ENCODE measurements at places on chromosomes 2 and 18.

- no peak overlapping the region for H3K4me3 ChIP-seq
- H3K27me3 ChIP-seq, result no peaks in the 10 kb centered on the region
- no peaks in the 10 kb centered on the region for H3K36me3 ChIP-seq
- no peak for DNase-seq
- no peak overlapping the region for H3K27ac ChIP-seq
- H3K4me1 ChIP-seq, result no peaks in the 10 kb centered on the region
These were observed 51.4 kb downstream of the ITGAV start for GRCh38 chr2:186641132-186641806.

- DNase-seq, result no peak
- H3K27me3 ChIP-seq, result no peaks in the 10 kb centered on the region
- no peak overlapping the region for H3K4me3 ChIP-seq
- no peaks in the 10 kb centered on the region for H3K36me3 ChIP-seq
- H3K27ac ChIP-seq, result no peak overlapping the region
- no peaks in the 10 kb centered on the region for H3K4me1 ChIP-seq
These were observed 183.7 kb upstream of the LHCGR start for GRCh38 chr2:48939232-48939631.

DNA sequence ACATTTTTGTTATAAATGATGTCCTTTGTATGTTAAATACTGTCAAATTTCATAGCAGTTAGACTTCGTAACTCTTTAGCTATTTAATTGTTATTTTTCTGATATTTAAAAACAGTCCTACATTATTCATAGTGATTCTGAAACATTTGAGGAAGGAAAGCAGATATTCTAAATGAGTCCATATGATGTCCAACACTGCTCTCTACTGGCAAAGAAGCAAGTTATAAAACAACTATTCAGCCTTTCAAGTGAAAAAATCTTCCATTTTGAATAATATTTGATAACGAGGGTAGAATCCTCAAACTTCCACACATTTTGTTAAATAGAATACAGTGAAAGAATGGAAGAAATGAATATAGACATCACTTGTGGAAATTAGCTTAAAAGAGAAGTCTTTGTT lies 220.8 kb downstream of the GULP1 start:
- H3K4me1 ChIP-seq, result no peaks in the 10 kb centered on the region
- H3K4me3 ChIP-seq, result no peak overlapping the region
- no peak for DNase-seq
- H3K27me3 ChIP-seq, result no peaks in the 10 kb centered on the region
- no peak overlapping the region for H3K27ac ChIP-seq

- no peak overlapping the region for H3K27ac ChIP-seq
- no peaks in the 10 kb centered on the region for H3K36me3 ChIP-seq
- no peaks in the 10 kb centered on the region for H3K4me1 ChIP-seq
- no peak for DNase-seq
These were observed 62.8 kb downstream of the HDAC4 start for GRCh38 chr2:239337877-239338484.

DNA sequence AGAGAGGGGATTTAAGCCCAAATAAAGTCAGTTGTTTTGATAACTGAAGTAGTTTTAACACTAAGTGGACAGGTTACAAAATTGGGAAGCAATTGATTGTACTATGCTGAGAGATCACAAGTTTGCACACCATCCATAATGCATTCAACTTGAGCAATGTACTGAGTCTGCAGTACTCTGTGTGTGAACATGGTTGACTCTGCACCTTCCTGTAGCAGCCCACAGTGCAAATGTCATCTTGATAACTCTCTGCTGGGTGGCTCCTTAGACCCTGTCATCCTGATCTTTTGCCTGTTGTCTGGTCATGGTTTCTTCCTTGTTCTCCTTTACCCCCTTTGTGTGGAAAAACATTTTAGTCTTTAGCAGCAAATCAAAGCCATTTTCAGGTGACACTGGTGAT lies 168.0 kb downstream of the ARHGAP15 start:
- no peaks in the 10 kb centered on the region for H3K27me3 ChIP-seq
- H3K36me3 ChIP-seq, result no peaks in the 10 kb centered on the region
- H3K4me1 ChIP-seq, result no peaks in the 10 kb centered on the region
- no peak overlapping the region for H3K4me3 ChIP-seq
- no peak for DNase-seq
- no peak overlapping the region for H3K27ac ChIP-seq

GRCh38 chr2:126359494-126359893 lies 296.5 kb upstream of the GYPC start:
- H3K36me3 ChIP-seq, result no peaks in the 10 kb centered on the region
- no peaks in the 10 kb centered on the region for H3K4me1 ChIP-seq
- H3K27me3 ChIP-seq, result no peaks in the 10 kb centered on the region
- no peak overlapping the region for H3K4me3 ChIP-seq
- DNase-seq, result no peak
- H3K27ac ChIP-seq, result no peak overlapping the region

DNA sequence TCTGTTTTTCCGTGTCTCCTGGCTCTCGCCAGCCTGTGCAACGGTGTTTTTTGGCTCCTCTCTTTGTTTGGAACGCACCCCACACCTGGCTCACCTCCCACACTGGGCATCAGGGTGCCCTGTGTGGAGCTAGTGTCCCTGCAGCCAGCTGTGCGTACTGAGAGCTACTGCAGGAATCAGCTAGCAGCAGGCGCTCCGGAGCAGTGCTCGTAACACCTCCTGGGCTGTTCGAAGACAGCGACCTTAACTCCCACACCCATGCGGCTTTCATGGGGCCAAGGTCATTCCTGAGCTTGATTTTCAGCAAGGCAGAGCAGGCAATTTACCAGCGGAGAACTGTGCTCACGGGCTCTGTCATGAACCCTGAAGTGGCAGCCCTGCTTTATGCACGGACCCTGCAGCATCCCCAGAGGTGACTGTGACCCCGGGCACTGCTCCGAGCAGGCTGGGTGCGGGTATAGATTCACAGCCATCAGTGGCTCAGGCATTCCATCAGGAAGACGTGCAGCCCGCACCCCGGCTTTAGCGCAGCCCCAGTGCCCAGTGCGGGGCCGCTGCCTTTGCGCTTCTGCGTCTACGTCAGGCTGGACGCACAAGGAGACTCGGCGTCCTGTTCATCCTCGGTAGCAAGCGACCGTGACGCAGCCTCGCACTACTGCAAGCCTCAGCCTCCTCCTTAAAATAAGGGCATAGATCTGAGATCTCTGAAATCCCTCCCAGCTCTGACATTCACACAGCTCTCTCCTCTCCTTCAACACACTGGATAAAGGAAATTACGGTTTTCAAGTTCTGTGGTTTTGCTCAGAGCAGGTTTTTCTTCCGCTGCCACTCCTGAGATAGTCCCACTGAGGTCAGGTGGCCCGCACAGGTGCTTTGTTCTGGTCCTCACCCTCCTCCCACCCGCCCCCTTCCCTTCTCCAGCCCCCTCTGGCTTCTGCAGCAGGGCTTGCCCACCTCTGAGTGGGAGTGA lies 58.2 kb downstream of the ADI1 start:
- peak; percentile 23 for DNase-seq
- no peak overlapping the region for H3K4me3 ChIP-seq
- H3K4me1 ChIP-seq, result no peaks in the 10 kb centered on the region
- H3K27me3 ChIP-seq, result no peaks in the 10 kb centered on the region

DNA sequence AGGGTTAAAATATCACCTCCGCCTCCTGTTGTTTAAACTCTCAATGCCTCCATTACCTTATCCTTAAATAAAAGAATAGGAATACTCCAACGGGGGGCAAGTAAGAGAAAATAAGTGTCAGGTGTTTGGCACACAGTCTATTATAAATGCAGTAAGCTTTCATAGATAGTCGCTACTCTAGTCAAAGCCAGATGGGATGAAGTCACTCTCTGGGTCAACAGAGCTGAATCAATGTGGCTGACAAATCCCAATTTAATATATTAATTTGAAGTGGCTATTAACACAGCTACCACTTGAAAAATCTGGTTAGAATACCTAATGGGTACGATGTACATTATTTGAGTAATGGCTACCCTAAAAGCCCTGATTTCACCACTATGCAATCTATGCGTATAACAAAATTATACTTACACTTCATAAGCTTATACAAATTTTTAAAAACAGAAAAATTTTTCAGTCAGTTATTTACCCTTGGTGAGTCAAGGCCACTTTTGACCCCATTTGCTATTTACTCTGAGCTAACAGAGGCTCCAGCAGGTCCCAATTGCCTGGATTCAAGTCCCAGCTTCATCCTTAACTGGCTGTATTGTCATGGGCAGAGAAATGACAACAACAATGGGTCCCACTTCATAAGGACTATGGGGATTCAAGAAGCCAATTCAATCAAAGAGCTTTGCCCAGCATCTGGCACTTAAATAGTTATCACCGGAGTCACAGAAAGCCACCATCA lies 167.5 kb upstream of the PID1 start:
- H3K27ac ChIP-seq, result no peak overlapping the region
- no peak overlapping the region for H3K4me3 ChIP-seq
- no peaks in the 10 kb centered on the region for H3K4me1 ChIP-seq
- H3K36me3 ChIP-seq, result no peaks in the 10 kb centered on the region
- H3K27me3 ChIP-seq, result no peaks in the 10 kb centered on the region
- DNase-seq, result no peak

DNA sequence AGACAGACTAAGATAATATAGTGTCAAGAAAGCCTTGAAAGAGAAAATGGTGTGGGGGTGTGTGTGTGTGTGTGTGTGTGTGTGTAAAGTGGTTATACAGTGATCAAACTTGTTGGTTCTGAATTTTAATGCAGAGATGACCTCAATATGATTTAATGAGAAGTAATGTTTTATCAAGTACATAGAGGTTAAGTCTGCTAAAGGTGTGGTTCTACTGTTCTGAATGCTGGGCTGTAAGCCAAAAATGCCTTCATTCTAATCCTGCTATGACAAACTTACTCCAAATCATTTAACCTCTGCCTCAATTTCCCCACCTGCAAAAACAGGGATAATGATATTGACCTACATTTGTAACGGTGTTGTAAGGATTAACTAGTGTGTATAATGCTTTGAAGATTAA lies 87.9 kb downstream of the WDPCP start:
- no peaks in the 10 kb centered on the region for H3K27me3 ChIP-seq
- H3K4me3 ChIP-seq, result no peak overlapping the region
- no peak for DNase-seq
- H3K4me1 ChIP-seq, result no peaks in the 10 kb centered on the region

DNA sequence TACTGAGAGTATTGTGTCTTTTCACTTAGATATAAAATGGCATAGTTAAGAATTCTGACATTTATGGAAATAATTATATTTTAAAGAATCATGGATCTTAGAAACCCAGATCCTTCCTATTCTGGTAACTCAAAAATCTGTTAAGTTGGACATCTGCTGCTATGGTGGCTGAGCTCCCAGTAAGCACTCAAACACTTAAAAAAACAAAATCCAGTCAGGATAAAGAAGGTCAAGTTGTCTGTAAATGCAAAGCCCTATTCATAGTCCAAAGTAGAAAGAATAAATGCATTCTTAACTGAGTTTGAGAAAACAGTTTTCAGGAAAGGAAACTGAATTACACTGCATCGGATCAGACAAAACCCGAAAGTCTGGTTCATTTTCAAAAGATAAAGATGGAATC lies 35.6 kb downstream of the EIF2AK3 start:
- H3K27ac ChIP-seq, result no peak overlapping the region
- peaks cover 6% of the 10 kb centered on the region for H3K36me3 ChIP-seq
- no peaks in the 10 kb centered on the region for H3K4me1 ChIP-seq
- H3K4me3 ChIP-seq, result no peak overlapping the region

DNA sequence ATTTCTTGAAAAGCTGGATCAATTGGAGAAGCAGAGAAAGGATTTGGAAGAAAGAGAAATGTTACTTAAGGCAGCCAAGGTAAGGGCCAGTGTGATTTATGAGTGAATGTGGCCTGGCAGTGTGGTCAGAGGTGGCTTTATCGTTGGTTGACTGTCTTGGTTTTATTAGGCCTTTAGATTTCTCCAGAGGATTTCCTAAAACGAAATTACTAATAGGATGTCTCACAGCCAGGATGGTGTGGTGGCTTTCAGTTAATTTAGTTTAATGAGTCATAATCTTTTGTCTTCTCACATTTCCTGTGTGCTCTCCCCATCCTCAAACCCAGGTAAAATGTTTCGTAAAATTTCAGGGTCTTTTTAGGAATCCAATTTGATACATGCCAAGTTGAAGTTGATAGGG lies 100.8 kb downstream of the TAF4B start:
- no peak overlapping the region for H3K27ac ChIP-seq
- no peaks in the 10 kb centered on the region for H3K4me1 ChIP-seq
- no peaks in the 10 kb centered on the region for H3K36me3 ChIP-seq
- H3K27me3 ChIP-seq, result no peaks in the 10 kb centered on the region
- H3K4me3 ChIP-seq, result no peak overlapping the region
- no peak for DNase-seq

DNA sequence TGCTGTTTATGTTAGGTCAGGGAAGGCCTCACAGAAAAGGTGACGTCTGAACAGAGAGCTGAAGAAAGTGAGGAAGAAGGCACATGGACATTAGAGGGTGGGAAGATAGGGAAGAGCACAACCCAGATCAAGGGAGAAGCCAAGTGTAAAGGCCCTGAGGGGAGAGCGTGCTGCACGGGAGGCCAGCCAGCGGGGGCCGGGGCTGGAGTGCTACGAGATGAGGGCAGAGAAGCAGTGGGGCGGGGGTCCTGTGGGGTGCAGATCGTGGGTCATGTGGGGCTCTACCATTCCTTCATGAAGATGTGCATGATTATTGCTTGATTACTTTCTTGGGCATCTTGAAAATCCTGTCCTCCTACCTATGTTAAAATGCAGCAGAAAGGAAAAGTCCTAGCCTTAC lies 50.8 kb downstream of the PROC start:
- H3K27ac ChIP-seq, result no peak overlapping the region
- no peaks in the 10 kb centered on the region for H3K27me3 ChIP-seq
- no peaks in the 10 kb centered on the region for H3K36me3 ChIP-seq
- no peak overlapping the region for H3K4me3 ChIP-seq
- H3K4me1 ChIP-seq, result no peaks in the 10 kb centered on the region

DNA sequence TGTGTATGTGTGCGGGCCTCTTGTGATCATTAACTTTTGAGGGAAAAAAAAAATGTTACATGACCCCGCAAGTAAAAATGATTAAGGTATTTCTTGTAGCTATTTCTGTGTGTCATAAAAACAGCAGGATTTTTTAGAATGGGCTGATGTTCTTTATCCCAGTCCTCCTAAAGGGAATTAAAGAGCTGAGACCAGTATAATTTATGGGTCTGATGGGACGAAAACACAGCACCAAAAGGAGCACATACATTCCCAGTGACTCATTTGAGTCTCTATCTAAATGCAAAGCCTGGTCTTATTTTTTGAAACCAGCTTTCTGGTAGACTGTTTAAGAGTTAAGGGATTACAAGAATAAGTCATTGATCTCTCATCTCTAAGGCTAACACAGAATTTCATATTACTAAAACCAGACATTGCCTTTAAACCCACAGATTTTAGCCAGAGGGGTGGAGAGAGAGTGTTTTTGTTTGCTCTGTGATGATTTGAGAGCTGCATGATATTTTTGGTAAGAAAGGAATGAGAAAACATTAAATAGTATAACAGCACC lies 342.3 kb upstream of the EPHA4 start:
- DNase-seq, result no peak
- H3K27me3 ChIP-seq, result no peaks in the 10 kb centered on the region
- no peak overlapping the region for H3K4me3 ChIP-seq
- H3K36me3 ChIP-seq, result no peaks in the 10 kb centered on the region

Measured in breast epithelium (tissue), 4 donors.